Activated CD4-positive, alpha-beta T cell treated with anti-CD3 and anti-CD28 coated beads, Interleukin-2, amount 50 U/mL, for 24 hours (primary cell): ENCODE measurements at places on chromosomes 7 and 10.

DNA sequence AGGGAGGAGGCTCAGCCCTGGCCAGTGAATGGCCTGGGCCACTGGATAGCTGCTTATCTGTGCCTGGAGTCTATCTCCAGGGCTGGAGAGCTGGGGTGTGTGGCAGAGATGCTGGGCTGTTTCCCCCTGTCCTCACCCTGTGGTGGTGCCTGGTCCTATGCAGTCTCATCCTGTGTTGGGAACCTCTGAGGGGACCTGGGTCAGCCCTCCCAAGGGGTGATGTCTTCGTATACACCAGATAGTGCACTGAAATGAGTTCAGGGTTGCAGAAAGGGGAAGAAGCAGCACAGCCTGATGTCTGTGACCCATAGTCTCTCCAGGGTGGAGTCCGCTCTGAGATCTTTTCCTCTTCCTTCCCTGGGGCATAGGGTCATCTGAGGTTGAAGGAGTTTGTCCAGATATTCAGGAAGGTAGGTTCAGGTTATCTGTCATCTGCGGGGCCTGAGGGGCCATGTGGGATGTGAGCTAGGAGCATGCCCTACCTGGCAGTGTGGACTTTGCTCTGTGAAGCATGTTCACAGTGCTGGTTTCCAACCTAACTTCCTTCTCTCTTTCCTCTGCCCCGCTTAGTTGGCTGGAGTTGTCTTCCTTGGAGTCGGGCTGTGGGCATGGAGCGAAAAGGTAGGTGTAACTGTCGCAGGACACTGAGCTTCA lies 33.4 kb upstream of the SH2D4B start:
- DNase-seq: no peak

DNA sequence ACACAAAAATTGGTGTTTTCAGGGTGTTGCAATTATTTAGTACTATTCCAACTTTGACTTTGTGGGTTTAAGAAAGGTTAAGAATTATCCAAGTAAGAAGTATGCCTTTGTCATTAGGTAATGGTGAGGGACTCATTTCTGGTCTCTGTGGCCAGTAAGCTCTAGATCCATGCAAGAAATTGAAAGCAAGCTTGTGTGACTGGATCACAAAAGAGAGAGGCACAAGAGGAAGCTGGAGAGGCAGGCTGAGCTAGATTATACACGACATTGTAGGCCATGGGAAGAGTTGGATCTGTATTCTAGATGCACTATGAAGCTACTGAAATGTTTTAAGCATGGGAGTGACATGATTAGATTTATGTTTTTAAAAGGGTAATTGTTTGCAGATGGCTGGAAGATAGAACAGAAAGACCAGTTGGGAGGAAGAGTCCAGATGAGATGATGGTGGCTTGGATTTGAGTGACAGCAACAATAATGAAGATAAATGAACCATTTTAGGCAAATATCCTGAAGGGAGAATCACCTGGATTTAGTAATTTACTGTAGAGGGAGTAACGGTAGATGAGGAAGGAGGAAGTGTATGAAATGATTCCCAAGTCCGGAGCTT lies 50.0 kb downstream of the CALD1 start:
- no peak for DNase-seq

DNA sequence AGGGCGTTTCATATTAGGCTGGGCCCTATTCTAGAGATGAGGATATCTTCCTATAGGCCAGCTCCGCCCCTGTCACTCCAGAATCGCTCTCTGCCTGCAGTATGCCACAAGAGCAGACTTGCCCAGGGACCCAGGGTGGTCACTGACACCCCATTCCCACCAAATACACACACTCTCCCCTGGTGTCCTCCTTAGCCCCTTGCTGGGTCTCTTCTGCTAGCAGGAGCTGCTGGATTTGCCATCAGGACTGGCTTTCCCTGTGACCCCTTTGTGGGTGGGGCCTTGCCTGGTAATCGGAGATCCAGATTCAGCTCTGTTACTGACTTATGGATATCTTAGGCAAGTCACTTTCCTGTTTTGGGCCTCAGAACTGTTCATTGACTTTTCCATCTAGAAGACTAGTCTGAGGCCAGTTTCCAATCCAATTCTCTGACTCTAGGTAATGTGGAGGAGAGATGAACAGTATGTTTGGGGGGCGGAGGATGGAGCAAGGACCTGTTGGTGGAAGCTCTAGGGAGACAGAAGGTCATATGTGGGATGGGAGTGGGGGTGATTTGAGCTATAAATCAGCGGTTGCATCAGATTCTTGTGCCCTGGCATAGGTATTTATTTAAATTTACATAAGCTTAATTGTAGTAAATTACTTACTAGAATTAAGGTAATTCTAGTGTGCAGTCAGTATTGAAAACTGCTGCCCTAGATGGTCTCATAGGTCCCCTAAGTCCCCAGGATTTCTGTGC lies 1.6 kb downstream of the TSPAN15 start:
- DNase-seq: no peak

DNA sequence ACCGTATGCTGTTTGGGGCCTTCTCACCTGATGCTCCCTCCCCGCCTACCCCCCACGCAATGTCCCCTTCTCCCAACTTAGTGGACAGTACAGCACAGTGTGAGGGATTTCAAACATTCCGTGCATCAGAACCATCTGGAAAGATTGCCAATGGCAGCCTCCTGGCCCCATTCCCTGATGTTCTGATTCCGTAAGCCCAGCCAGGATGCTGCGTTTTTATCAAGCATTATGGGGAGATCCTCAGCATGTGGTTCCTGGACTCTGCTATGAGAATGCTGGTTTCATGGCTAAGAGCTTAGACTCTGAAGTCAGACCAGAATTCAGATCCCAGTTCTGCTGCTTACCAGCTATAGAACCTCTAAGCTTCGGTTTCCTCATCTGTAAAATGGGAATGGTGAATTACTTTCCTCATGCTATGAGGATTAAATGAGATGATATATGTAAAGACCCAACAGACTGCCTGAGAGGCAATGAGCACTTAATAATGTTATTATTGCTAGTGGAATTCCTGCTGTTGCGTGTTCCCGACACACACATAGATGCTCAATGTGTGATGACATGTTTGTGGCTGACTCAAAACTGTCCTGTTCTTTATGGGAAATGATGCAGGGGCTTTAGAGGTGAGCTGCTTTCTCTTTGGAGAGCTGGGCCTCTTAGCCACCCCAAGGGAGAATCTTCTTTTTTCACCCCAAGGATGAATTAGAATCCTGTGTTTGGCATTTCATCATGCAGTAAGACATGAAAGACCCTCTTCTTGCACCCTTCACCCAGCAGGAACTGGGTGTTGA lies 60.8 kb upstream of the SMNDC1 start:
- DNase-seq: no peak

- DNase-seq: no peak
Observed at GRCh38 chr7:100829150-100829716, 1.9 kb upstream of the EPHB4 start.

- no peak for DNase-seq
Observed at GRCh38 chr7:11120068-11120664, 146.5 kb downstream of the PHF14 start.

DNA sequence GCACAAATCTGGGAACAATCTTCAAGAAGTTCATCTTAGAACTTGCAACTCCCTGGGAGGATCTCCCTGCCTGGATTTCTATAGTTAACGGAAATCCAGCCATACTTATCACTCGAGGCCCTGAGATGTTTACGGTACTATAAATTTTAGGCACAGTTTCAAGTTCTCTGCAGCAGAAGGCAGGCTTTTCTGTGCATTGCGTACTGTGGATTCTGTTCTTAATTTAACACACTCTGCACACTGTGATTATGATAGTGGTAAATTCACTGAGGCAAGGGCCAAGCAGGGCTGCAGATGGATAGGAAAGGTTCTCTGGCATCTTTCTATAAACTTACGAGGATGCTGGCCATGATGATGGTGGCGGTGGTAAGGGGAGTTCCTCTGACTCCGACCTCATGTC lies 10.6 kb downstream of the INHBA start:
- no peak for DNase-seq

DNA sequence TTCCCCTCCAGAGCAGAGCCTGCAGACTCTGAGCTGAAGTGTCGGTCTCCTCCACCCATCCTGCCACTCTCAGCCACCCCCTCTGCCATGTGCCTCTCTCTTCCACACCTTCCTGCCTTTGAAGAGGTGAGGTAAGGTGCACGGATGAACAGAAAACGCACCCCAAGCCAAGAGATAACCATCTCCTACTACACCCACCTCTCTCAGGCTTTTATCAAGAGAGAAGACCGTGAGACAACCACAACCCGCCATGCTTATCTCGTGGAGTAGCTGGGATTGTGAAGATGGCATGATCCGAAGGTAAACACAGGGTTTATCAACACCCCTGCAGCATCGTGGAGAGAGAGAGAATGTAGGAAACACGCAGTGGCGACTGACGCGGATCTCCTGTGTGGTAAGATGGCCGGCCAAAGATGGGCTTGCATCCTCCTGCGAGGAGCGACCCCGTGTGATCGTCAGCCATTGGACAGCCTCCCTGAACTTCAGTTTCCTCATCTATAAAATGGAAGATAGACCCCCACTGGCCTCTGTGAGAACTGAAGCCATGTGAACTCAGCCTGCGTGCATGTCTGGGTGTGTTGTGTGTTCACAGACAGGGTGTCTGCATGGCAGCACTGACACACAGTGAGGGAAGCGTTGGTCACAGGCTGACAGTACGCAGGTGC lies 219.0 kb downstream of the DIP2C start:
- no peak for DNase-seq

DNA sequence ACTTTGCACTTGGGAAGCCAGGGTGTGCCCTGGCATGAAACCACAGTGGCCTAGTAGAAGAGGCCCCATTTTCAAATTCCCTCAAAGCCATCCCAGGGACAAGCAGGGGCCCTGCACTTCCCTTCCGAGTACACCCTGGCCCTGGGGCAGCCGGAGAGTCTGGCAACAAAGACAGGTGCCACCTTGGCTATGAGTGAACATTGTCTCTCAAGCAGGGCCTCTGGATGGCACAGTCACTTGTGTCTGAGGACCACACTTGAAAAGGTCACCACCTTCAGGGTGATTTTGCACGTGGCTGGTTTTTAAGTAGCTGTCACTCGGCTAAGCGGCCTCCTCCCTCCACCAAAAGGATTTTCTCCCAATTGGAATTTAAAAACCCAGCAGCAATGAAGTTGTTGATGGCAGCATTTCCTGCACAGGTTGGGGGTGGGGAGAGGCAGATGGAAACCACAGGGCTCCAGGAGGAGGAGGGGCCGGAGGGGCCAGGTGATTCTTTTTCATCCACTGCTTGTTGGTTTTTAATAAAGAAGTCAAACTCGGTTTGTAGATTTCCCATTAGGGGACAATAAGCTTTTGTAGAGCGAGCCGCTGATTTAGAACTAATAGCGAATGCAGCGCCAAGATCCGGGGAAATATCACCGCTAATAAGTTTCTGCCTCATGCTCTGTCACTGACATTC lies 33.9 kb downstream of the C10orf105 start:
- no peak for DNase-seq

GRCh38 chr10:1147810-1148209 lies 91.6 kb downstream of the WDR37 start:
- no peak for DNase-seq

DNA sequence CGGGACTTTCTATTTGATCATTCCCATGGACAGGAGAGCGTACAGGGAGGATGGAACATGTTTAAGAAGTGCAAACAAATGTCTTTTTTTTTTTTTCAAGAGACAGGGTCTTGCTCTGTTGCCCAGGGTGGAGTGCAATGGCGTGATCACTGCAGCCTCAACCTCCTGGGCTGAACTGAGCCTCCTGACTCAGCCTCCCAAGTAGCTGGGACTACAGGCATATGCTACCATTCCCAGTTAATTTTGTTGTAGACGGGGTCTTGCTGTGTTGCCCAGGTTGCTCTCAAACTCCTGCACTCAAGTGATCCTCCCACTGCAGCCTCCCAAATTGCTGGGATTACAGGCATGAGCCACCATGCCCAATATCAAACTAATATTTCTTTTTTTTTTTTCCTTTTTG lies 40.5 kb downstream of the SPDYE5 start:
- no peak for DNase-seq

DNA sequence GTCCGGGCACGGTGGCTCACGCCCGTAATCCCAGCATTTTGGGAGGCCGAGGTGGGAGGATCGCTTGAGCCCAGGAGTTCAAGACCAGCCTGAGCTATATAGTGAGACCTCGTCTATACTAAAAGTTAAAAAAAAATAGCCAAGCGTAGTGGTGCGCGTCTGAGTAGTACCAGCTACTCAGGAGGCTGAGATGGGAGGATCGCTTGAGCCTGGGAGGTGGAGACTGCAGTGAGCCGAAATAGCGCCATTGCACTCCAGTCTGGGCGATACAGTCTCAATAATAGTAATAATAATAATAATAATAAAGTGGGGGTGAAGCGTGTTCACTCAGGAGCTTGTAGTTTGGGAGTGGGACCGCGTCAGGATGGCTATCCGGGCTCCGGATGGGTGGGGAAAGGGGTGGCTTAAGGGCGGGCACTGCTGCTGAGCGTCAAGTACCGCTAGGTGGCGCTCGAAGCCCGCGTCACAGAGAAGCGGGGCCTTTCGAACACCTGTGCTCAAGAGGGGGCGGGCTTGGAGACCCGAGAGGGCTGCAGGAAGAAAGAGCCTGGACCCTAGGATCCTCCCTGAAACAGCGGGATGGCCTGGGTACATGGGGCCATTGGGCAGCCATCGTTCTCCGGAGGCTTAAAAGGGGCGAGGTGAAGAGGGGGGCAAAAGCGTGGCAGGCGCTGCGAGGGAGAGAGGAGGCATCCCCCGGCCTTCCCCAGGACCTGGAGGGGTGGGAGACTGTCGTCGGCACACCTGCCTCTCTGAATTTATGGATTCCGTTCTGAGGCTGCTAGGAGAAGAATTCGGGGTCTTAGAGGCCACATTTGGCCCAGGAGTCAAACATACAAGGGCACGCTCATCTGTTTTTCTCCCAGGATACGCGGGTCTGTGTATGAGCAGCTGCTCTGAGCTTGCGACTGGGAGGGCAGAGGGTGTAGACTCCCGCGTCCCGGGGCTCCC lies 14.5 kb downstream of the LBX1 start:
- DNase-seq: peak; percentile 75

DNA sequence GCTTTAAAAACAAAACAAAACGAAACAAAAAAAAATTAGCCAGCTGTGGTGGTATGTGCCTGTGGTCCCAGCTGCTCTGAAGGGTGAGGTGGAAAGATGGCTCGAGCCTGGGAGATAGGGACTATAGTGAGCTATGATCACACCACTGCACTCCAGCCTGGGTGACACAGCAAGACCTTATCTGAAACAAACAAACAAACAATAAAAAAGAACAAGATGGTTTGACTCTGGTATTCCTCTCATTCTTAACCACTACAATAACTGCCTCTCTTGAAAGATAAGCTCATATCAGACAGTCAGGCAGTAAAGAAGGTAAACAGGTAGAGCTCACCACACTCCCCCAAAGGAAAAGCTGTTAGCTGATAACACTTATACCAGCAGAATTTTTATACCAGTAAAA lies 14.1 kb upstream of the DUSP5 start:
- DNase-seq: no peak

- DNase-seq: no peak
Observed at GRCh38 chr10:124579011-124579399, 117.4 kb downstream of the LHPP start.
